NAMALWA (cell line): ENCODE measurements at places on chromosomes 16 and 17.

DNA sequence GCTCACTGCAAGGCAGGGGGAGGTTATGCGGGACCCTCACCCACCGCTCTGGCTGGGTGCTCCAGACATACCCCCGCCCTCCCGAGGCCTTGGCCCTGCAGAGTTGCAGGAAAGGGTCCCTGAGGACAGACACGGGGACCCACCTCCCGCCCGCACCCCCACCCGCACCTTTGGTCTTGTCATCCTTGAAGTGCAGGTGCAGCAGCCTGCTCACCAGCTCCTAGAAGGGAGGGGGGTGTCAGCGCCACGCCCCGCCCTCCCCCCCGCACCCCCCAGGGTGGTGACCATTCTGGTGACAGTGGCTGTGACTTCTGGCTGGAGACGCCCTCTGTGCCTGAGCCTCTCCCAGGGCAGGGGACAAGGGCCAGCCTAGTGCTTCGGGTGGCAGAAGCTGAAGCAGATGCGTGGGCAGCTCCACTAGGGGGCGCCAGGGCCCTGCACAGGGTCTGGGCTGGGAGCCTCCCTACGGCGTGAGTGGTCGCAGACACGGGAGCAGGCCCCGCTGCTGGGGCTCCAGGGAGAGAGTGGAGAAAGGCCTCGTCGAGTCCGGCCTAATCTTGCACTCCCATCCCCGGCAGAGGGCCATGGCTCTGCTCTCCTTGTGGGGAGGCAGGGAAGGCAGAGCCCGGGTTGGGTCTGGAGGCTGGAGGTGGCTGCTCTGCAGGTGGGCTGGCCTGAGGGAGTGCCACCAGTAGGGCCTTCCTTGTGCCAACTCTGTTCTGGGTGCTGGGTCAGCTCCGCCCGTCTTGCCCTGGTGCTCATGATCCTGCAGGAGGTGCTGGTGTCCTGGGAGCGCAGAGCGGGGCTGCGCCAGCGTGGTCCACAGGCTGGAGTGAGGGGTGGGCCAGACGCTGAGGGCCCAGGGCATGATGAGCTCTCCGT is 2.7 kb downstream of the CENPX start:
- peak; percentile 72 for DNase-seq

GRCh38 chr16:78310196-78310595 is 210.7 kb downstream of the WWOX start:
- no peak for DNase-seq

DNA sequence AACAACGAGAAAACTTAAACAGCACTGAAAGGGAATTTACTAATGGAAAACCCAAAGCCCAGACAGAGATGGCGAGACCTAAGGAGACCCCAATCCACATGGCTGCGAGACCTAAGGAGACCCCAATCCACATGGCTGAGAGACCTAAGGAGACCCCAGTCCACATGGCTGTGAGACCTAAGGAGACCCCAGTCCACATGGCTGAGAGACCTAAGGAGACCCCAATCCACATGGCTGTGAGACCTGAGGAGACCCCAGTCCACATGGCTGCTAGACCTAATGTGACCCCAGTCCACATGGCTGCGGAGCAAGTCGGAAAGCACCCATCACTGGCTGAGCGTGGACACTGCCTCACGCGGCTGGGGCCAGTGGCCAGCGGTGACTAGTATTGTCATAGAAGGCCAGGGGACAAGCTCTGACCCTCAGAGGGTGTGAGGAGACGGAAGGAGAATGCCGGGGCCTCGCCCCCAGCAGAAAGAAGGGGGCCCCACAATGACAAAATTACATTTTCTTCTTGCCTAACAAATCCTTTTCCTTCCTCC is 241.8 kb downstream of the C16orf95 start:
- no peak for DNase-seq

GRCh38 chr16:79334127-79334526 is 266.4 kb downstream of the MAF start:
- DNase-seq, result peak; percentile 39
